ENCODE measurements at places on chromosomes 12 and 14.
A peak's percentile ranks its signal among the peaks of the same experiment; 100 is the strongest.

- no peak for DNase-seq
These were observed 15.9 kb downstream of the NCOR2 start for GRCh38 chr12:124551268-124552144.

DNA sequence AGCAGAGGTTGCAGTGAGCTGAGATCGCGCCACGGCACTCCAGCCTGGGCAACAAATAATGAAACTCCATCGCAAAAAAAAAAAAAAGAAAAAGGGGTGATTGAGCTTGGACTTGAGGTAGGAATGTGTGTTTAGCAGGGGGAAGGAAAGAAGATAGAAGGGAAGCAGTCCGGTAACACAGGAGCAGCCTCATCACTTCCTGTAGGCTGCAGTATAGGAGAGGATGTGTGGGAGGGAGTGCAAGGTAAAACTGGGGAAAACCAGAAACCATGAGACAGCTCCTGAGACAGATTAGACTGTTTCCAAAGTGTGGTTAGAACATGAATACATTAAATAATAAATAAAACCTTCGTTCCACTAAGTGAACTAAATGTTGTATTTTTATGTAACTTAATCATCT lies 49.2 kb downstream of the FGD4 start:
- no peak for DNase-seq

- no peak for DNase-seq
These were observed 226.1 kb downstream of the ITPR2 start for GRCh38 chr12:26606911-26607310.

DNA sequence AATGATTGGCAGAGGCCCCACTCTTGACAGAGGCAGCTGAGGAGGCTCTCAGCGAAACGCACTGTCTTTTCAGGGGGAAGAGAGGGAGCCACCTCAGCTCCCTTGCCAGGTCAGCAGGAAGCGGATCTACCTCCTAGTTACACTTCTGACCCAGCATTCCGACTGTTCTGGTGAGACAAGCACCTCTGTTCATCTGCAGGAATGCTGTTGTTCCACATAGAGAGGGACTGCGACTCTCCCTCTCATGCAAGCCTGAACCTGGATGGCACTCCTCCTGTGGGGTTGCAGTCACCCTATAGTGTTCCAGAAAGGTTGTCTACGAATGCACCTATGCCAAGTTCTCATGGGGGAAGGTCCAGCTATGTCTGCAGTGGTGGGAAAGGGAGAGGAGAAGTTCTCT lies 37.1 kb upstream of the AEBP2 start:
- DNase-seq, result no peak

GRCh38 chr12:62106547-62107185 lies 153.5 kb upstream of the USP15 start:
- no peak for DNase-seq

DNA sequence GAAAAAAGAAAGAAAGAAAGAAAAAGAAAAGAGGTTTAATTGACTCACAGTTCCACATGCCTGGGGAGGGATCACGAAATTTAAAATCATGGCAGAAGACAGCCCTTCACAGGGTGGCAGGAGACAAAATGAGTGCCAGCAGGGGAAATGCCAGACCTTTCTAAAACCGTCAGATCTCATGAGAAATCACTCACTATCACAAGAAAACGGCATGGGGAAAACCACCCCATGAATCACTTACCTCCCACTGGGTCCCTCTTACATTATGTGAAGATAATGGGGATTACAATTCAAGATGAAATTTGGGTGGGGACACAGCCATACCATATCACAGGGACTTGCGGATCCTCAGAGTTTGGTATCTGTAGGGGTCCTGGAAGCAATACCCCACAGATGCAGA lies 16.3 kb upstream of the EGLN3 start:
- DNase-seq, result no peak

DNA sequence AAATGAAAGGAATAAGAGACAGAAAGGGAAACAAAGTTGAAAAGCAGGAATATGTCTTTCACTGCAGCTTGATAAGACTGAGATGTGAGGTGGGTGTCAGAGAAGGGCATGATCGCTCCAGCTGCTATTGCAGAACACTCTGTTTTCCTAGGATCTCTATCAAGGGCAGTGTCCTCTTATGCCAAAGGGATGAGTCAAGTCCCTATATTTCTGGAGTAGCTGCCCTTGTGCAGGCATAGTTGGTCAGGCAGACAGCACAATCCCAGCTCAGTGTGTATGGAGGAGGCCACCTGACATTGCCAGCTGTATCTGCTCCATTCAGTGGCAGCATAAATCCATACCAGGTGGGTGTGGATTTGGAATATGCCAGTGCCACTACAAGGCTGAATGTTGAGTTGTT lies 101.6 kb downstream of the DAD1 start:
- no peak for DNase-seq

- DNase-seq, result peak; percentile 36
These were observed 8.9 kb downstream of the IKZF4 start for GRCh38 chr12:56029666-56030293.

DNA sequence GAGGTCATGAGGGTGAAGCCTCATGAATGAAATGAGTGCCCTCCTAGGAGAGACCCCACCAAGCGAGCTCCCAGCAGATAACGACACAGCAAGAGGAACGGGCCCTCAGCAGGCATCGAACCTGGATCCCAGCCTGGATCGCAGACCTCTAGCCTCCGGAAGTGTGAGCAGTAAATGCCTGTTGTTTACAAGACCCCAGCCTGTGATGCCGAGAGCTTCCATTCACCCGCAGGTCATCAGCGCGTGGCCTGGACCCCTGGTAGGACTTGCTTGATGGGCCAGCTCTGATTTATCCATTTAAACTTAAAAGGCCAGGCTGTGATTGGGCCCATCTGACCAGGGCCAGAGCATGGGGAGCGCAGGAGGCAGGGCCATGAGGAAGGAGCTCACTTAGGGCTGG lies 7.0 kb downstream of the TMEM179 start:
- no peak for DNase-seq

DNA sequence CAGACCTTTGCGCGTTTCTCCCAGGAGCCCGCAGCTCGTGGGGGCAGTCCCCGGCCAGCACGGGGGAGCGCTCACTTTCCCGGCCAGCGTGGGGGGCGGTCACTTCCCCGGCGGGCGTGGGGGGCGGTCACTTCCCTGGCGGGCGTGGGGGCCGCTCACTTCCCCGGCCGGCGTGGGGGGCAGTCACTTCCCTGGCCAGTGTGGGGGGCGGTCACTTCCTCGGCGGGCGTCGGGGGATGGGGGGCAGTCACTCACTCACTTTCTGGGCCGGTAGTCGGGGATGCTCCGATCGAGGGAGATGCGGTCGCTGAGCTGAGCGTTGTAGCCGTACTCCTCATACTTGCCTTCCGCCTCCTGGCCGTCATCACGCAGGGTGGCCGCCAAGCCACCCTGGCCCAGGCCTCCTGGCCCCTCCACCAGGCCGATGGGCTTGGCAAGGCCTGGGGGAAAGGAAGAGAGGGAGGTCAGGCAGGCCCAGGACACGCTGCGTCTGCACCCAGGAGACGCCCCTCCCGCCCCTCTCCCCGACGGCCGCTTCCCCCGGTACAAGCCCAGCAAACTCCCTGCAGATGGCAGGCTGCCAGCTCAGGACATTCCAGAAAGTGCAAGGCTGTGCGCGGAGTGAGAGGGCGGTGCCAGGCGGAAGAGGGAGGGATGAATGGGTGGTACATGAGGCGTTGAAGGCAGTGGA lies 43.3 kb downstream of the GALNT9 start:
- DNase-seq, result no peak

DNA sequence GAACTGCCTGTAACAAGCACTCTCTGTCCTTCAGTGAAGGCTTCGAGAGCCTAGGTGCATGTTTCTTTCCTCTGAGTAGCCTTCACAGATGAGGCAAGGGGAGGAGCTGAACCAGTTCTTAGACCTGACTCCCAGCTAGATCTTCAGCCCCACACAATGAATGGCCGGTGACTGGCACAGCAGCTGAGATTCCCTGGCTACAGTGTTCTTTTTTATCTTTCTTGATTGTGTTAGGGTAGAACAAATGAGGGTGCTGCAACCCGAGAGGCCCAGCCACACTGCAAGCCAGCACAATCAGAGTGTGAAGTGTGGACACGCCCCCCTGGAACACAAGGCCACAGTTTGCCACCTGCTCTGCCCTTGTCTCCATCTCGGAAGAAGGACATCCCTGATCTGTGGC lies 19.1 kb upstream of the COL2A1 start:
- no peak for DNase-seq

GRCh38 chr12:14681190-14681589 lies 15.2 kb downstream of the GUCY2C start:
- DNase-seq, result no peak

DNA sequence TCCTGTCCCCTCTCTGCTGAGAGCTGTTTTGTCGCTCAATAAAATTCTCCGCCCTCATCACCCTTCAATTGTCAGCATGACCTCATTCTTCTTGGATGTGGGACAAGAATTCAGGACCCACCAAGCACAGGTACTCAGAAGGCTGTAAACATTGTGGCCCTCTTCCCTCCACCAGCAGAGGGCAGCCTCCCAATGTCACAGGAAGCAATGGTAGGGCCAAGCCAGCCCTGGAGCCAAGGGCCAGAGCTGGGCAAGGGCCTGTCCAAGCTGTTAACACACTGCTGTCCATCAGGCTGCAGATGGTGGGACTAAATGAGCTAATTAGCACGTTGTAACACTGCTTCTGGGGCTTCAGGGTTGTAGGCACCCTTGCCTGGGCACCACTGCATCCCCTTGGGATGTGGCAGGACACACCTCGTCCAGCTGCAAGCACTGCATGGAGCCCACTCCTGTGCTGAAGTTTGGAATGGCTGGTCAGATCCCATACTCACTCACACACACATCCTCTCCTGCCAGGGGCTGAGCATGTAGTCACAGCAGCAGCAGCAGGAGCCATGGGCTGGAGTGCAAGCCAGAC lies 62.7 kb upstream of the HECTD1 start:
- no peak for DNase-seq

DNA sequence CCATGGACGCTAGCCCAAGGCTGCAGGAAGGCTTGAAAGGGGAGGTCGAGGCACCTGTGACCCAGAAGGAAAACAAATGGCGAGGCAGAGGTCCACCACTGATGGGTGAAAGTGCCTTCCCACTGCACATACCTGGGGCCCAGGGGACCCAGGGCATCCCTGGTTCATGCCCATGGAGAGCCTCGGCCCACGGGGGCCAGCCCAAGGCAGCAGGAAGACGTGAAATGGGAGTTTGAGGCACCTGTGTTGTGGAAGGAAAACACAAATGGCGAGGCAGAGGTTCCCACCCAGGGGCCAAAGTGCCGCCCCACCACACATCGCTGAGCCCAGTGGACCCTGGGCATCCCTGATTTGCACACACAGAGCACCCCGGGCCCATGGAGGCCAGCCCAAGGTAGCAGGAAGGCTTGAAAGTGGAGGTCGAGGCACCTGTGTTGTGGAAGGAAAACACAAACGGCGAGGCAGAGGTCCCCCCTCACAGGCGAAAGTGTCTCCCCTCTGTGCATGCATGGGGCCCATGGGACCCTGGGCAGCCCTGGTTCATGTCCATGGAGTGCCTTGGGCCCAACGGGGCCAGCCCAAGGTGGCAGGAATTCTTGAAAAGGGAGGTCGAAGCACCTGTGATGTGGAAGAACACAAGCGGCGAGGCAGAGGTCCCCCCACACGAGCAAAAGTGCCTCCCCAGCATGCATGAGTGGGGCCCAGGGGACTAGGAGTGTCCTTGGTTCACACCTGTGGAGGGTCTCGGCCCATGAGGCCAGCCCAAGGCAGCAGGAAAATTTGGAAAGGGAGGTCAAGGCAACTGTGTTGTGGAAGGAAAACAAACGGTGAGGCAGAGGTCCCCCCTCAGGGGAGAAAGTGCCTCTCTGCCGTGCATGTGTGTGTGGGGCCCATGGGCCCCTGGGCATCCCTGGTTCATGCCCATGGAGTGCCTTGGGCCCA lies 383.3 kb downstream of the ALG10 start:
- DNase-seq, result no peak

DNA sequence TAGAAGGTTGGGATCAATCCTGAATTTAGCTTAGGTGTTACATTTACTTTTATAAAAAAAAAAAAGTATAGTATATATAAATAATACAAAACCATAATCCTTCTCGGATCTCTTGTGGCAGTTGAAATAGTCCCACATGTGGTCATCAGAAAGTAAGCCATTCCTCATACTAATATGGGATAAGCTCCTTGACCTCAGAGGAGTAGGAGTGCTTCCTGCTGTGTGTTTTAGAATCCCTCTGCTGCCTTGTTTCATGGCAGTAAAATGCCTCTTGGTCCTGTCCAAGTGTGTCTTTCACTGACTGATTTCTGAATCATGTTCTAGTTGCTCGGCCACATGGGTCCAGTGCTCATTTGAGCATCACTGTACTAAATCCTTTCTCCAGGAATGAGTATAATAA lies 117.0 kb downstream of the NTN4 start:
- no peak for DNase-seq

DNA sequence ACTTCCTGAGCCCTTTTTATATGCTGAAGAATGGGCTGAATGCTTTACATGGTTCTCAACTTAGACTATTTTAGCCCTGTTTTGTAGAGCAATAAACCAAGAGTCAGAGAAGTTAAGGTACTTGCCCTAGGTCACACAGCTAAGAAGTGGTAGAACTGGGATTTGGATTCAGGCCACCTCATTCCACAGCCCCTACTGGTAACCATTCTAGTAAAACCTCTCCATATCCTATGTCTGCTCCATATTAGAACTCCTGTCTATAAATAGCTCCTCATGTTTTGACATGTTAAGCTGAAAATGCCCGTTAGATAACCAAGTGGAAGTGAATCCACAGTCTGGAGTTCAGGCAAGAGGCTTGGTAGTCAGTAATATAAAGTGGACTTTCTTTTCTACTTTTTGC lies 111.6 kb downstream of the HECTD4 start:
- no peak for DNase-seq

GRCh38 chr12:49094160-49094974 lies at the start of gene DHH:
Gene DHH (minus strand): TSS chr12:49094801. CDS start chr12:49094512, 289 bp downstream.
- DNase-seq, result no peak
